A549 treated with RU486 at 1 μM for 4 hours (cell line): ENCODE measurements at places on chromosomes 3 and 15. TPM values are rescaled to one million over a fixed set of nuclear protein-coding genes. Genes with fewer than 3 reads are reported as not detected.

PHLDB2 gene
- 13.4 to 25.9 TPM (median 25.2 TPM) in 5 replicates for total RNA-seq

RTP1 gene
- not detected in 5 replicates for total RNA-seq

GPR149 gene
- not detected in 5 replicates for total RNA-seq

DAPK2 gene
- total RNA-seq, result 3.1 to 4.6 TPM (median 3.8 TPM) in 5 replicates

IL12A gene
- 0.91 to 1.3 TPM (median 0.93 TPM) in 5 replicates for total RNA-seq

ALPK3 gene
- 0.02 to 0.12 TPM (median 0.09 TPM) in 5 replicates for total RNA-seq

RUBCN gene
- 6.2 to 9.0 TPM (median 8.1 TPM) in 5 replicates for total RNA-seq

NFKBIZ gene
- total RNA-seq, result 3.9 to 7.8 TPM (median 5.9 TPM) in 5 replicates

CLPX gene
- total RNA-seq, result 41.1 to 61.7 TPM (median 52.7 TPM) in 5 replicates

CDHR4 gene
- 0.11 to 0.29 TPM (median 0.24 TPM) in 4 of 5 replicates, not detected in the other for total RNA-seq

SLC30A4 gene
- total RNA-seq, result 1.1 to 1.8 TPM (median 1.7 TPM) in 5 replicates

SLC4A7 gene
- total RNA-seq, result 11.6 to 25.4 TPM (median 24.7 TPM) in 5 replicates

RAB6B gene
- total RNA-seq, result 0.91 to 2.8 TPM (median 2.2 TPM) in 5 replicates

EFHB gene
- 0.29 to 1.2 TPM (median 0.51 TPM) in 5 replicates for total RNA-seq

PPP1R14D gene
- 0.28 to 0.38 TPM in 2 of 5 replicates, not detected in the others for total RNA-seq

AMT gene
- 0.13 to 0.44 TPM (median 0.30 TPM) in 5 replicates for total RNA-seq

LRRC15 gene
- total RNA-seq, result 0.15 to 0.22 TPM (median 0.22 TPM) in 5 replicates

RAD51 gene
- 15.5 to 22.6 TPM (median 19.3 TPM) in 5 replicates for total RNA-seq

PAK6 gene
- total RNA-seq, result 0.11 to 0.87 TPM (median 0.21 TPM) in 5 replicates

DLEC1 gene
- total RNA-seq, result 0.03 to 0.08 TPM in 2 of 5 replicates, not detected in the others

EFCAB12 gene
- 0.39 to 0.82 TPM (median 0.70 TPM) in 5 replicates for total RNA-seq

CD200R1L gene
- total RNA-seq, result not detected in 5 replicates

FEZF2 gene
- not detected in 5 replicates for total RNA-seq

RTP4 gene
- total RNA-seq, result not detected in 5 replicates

MEGF11 gene
- total RNA-seq, result 0.13 to 0.80 TPM (median 0.65 TPM) in 5 replicates

BFSP2 gene
- total RNA-seq, result not detected in 5 replicates

SLCO2A1 gene
- total RNA-seq, result 0.06 to 0.10 TPM in 2 of 5 replicates, not detected in the others

GABRB3 gene
- 61.0 to 82.0 TPM (median 72.6 TPM) in 5 replicates for total RNA-seq

PRR23E gene
- total RNA-seq, result not detected in 5 replicates

VEPH1 gene
- 0.07 to 0.15 TPM in 2 of 5 replicates, not detected in the others for total RNA-seq

LRRC49 gene
- total RNA-seq, result 3.5 to 5.3 TPM (median 4.8 TPM) in 5 replicates

FSIP1 gene
- total RNA-seq, result 0.32 to 1.0 TPM (median 0.59 TPM) in 5 replicates
